ENCODE measurements at places on chromosomes 2 and 18.

DNA sequence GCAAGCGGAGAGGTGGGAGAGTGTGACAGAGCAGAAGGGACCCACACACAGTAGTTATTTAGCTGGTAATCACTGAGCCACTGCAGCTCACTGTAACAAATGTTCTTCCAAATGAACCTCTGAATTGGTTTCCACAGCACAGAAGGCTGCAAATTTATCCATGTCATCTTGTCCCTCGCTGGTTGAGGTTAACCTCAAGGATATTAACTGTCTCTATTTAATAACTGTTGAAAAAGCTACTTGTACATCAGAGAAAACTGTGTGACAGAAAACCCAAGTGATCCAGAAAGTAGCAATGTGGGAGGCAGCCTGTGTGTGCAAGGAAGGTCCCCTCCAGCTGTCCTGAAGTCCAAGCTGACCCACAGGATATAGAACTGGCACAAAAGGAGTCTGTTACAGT is 153.6 kb downstream of the DSEL start:
- DNase-seq = no peak

GRCh38 chr2:239806758-239807434 is 218.2 kb downstream of the NDUFA10 start:
- no peak for DNase-seq

GRCh38 chr2:45681675-45682074 is 30.2 kb downstream of the PRKCE start:
- no peak for DNase-seq

- DNase-seq = no peak
Observed at GRCh38 chr2:170842785-170843184, 26.1 kb downstream of the GAD1 start.

DNA sequence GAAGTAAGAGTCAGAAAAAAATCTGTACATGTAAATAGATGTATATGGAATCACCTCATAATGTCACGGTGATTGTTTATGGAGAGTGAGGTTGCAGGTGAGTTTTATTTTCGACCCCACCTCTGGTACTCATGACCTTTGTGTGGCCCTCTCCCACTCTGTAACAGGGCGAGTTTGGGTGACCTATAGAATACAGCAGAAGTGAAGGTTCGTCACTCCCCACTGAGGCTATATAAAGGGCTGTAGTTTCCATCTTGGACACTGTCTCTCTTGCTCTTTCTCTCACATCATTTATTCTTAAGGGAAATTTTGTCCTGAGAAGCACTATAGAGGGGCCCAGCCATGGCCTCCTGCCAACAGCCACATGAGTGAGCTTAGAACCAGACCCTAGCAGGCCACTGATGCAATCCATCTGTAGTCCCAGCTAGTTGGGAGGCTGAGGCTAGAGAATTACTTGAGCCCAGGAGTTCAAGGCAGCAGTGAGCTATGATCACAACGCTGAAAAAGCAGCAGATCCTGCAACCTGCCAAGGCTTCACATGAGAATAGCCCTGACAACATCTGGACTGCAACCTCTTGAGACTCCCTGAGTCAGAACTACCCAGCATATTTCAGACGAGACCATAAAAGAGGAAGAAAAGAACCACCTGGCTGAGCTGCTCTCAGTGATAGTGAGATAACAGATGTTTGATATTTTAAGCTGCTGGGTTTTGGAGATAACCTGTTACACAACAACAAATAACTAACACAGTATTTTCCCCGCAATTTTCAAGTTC is 74.3 kb upstream of the SLC1A4 start:
- DNase-seq = no peak

- no peak for DNase-seq
Observed at GRCh38 chr18:58699551-58699950, 28.3 kb downstream of the MALT1 start.

GRCh38 chr18:44954257-44954656 is 273.6 kb downstream of the SETBP1 start:
- DNase-seq = no peak

DNA sequence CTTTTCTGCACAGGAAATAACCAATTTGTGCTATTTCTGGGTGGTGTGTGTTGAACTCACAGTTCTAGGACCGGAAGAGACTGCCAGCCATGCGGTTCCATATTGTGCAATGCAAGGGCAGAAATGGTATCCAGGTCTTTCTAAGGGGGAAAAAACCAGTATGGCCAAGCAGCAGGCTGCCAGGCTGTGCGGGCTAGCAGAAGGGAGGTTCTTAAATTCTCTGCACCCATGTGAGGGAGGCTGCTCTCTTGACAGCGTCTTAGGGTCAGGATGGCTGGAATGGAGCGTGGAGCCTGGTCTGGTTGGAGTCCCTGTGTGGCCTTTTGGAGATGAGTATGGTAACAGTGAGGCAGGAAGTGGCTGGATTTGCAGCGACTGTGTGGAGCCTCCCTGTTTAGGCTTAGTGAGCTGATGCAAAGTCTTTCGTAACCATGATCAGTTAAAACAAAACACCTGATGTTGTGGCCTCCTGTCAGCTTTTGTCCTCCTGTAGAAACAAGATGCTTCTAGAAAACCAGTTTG is 52.6 kb downstream of the NCK2 start:
- no peak for DNase-seq

- no peak for DNase-seq
Observed at GRCh38 chr18:64893349-64893748, 744.5 kb upstream of the LINC00305 start.

DNA sequence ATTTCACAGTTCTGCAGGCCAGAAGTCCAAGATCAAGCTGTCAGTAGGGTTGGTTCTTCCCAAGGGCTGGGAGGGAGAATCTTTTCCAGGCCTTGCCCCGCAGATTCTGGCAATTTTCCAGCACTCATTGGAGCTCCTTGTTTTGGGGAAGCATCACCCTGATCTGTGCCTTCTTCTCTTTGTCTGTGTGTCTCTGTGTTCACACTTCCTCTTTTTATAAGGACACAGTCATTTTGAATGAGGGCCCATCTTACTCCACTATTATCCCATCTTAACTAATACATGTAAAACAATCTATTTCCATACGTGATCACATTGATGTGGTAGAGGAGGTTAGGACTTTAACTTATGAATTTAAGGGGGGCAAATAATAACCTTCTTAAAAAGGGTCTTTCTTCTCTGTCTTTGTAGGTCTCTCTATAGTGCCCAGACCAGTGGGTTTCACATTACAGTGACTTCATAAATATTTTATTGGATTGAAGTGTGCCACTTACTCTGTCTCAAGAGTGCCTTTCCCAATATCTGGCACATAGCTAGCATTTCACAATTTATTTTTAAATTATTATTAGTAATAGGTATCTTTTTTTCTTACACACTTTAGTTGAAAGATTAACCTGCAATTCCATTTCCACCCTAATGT is 68.9 kb upstream of the CBLN2 start:
- DNase-seq = no peak

- DNase-seq = no peak
Observed at GRCh38 chr2:71669058-71669456, 215.7 kb downstream of the DYSF start.

GRCh38 chr2:85001595-85001994 is 30.6 kb downstream of the KCMF1 start:
- DNase-seq = no peak

DNA sequence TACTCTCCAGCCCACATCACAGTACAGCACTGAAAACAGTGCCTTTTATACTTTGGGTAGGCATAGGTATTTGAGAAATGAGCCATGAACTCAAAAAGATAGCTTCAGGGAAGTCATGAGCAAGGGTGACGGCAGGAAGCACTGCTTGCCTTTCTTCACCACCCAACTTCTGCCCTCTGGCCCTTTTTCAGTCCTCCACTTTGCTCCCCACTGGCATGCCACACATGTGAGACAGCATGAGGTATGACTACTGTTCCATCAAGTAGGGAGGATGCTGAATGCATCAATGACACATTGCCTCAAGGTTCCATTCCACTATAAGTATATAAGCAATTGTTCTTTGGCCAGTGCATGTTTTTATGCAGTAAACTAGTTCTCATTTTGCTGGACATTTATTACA is 373.0 kb downstream of the NRXN1 start:
- DNase-seq = no peak

GRCh38 chr2:126797622-126798275 is 100.9 kb upstream of the TEX51 start:
- no peak for DNase-seq

DNA sequence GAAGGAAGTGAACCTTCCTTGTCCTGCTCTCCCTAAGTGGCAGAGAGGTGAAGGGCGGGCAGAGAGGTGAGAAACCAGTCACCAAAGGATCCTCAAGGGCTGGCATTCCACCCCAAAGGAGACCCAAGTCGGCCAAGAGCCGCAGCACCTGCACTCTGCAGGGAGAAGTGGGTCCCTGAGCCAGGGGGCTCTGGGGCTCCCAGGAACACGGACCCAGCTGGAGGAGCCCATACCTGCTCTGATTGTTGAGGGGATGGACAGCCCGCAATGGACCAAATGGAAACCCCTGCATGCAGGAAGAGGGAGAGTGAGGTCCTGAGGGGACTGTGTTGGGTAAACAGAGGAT is 233.3 kb downstream of the ATAD2B start:
- no peak for DNase-seq

GRCh38 chr18:30705943-30706342 is 336.6 kb downstream of the DSC3 start:
- DNase-seq = no peak

- no peak for DNase-seq
Observed at GRCh38 chr18:36153771-36154170, 24.1 kb downstream of the ELP2 start.

DNA sequence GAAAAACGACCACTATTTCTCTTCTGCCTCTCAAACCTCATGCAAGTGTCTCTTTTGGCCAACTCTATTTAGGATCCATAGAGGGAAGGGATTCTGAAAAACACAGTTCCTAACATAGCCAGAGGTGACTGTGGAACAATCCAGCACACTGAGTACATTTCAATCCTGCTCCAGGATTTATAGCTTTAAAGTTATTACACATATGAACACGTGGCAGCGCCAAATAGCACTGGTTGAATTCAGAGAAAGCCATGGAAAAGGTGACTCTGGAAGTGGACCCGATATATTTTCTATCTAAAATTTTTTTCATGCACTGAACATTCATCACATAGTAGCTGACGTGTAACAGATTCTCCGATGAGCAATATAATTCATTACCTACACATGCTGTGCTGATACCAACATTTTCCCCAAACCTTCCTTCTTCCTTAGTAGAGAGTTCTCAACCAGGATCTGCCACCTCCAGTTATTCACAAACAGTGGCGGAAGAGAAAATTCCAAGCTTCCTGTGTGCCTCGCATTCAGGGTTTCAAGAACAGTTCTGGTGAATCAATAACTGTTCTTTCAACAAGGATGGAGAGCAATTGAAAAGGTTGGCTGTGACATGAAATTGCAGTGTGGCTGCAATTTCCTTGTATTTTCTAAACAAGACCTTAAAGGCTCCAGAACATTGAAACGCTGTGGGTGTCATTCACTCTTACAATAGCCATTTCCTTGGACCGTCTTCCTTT is 25.7 kb upstream of the TTR start:
- no peak for DNase-seq

GRCh38 chr2:23524261-23524706 is 139.3 kb downstream of the KLHL29 start:
- no peak for DNase-seq

DNA sequence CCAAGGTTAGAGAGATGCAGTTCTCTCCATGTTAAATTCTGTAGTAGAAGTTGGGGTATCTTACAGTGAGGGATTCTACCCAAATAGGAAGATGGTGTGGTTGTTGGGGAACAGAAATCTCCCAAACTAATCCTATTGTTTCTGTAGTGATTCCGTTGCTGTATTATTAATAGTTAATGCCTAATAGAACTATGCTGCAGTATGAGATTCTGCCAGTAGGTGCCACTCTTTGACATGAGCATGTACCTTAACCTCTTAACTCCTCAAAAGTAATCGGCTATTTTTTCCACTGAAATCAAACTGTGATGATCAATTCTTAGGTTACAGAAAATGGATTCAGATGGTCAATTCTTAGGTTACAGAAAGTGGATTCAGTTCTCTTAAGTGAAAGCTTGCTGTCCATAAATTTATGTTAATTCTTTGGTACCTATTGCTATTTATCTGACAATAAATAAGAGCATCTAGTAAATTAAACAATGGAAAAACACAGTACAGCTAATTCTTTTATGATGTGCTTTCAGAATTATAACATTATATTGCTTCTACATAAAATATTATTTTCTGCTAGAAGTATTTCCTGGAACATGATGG is 97.9 kb upstream of the DLX2 start:
- no peak for DNase-seq

DNA sequence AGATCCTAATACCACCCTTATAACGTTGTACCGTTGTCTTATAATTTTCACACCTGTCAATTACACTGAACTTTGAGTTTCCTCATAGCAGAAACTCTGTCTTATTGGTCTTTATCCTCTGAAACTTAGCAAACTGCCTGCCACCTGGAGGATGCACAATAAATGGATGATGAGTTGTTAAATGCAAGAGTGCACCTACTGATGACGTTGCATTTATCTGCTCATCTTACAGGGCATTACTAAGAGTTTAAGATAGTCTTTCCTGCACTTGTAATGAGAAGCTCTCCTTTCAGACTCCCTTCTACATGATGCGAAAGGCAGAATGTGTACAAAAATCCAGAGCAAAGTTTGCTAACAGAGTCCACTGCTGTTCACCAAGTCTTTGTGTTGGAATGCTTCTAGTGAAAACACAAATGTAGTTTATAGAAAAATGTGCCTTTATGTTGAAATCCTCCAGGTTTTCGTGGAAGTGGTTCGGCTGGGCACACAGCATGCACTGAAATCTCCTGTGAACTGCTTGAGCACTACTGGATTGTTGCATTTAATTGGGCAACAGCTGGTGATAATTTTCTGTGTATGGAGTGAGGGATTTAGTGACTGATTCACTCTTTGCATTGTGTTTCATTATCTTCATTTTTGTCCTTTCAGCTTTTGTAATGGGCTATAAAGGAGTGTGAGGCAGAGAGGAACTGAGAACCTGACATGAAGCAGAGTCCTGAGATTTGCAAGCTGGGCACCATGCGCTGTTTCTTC is 665.8 kb upstream of the ID2 start:
- no peak for DNase-seq

- no peak for DNase-seq
Observed at GRCh38 chr2:231292472-231293134, 94.2 kb downstream of the ARMC9 start.

DNA sequence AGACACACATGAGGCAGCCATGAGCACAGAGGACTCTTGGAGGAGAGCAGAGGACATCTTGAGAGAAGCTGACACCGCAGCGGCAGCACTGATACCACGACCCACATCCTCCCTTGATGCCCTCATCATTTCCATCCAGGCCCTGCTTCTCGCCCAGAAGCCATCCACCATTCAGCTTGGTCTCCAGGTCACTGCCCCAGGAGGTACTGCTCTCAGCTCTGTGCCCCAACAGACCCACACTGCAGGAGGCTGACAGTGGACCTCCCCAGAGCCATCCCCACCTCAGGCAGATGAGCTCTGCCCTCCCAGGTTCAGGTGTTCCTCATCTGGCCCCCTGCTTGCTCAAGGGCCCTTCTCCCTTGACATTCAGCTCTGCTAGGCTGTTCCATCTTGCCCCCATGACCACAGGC is 74.9 kb downstream of the ACKR3 start:
- DNase-seq = no peak

Measured in stimulated activated CD8-positive, alpha-beta memory T cell treated with anti-CD3 and anti-CD28 coated beads, Interleukin-15, amount 100 ng/mL, for 24 hours (primary cell).